ENCODE measurements at places on chromosomes 2 and 18. TPM values are rescaled to one million over a fixed set of nuclear protein-coding genes. Genes with fewer than 3 reads are reported as not detected.

CCDC74B gene
- 5.6 TPM for total RNA-seq

RFX8 gene
- 9.0 TPM for total RNA-seq

KIF1A gene
- total RNA-seq, result under 0.01 TPM

ATOH8 gene
- 67.2 TPM for total RNA-seq

INPP5D gene
- 0.22 TPM for total RNA-seq

SLC5A7 gene
- total RNA-seq, result not detected

STPG4 gene
- total RNA-seq, result 0.52 TPM

PROKR1 gene
- total RNA-seq, result 0.11 TPM

ALPG gene
- total RNA-seq, result not detected

KCNS3 gene
- total RNA-seq, result 1.2 TPM

MREG gene
- 6.0 TPM for total RNA-seq
